ENCODE measurements at places on chromosomes 12 and 14.

GRCh38 chr14:95409477-95410272, 90.0 kb upstream of the CLMN start:
- DNase-seq: no peak

DNA sequence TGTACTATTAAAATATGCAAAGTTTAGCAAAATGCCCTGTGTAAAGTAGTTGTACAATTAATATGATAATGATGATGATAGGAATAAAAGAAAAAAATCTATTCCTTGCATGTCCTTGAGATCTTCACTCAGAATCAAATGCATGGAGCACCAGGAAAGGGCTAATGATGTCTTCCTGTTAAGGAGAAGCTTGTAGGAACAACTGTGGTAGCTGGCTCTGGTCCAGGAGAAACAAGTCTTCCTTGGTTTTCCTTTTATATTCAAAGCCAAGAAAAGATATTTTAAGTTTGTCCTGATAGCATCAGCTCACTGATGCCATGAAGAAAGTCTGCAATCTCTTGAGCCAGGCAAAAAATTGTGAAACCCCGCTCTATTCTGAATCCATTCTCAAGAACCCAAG, 138.9 kb downstream of the PIK3C2G start:
- DNase-seq: no peak

GRCh38 chr12:52980650-52981423, 25.4 kb upstream of the EIF4B start:
- DNase-seq: peak; percentile 94

DNA sequence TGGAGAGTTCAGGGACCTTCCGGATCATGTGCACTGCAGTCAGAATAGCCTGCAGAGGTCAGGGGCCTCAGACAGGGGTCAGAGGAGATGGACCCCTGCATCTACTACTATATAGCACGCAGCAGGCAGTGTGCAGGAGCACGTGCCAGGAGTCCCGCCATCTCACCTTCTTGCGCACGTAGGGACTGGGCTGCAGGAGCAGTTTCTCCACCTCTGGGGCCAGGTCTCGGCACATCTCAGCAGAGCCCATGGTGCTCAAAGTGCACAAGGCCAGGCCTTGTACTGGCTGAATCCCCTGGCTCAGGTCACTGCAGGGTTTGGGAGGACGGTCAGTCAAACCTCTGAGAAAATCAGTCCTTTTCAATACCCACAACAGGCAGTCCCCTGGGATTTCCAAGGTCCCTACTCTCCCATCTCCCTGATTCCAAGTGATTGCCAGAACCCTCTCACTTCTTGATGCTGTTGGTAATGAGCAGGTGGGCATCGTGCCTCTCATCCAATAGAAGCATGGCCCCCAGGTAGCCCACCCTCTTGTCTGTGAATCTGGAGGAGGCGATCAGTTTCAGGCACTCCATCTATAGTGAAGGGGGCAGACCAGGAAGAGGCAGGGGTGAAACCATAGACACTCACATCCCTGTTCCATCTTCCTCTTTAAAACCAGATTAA, 1.3 kb downstream of the AP1G2 start:
- no peak for DNase-seq

DNA sequence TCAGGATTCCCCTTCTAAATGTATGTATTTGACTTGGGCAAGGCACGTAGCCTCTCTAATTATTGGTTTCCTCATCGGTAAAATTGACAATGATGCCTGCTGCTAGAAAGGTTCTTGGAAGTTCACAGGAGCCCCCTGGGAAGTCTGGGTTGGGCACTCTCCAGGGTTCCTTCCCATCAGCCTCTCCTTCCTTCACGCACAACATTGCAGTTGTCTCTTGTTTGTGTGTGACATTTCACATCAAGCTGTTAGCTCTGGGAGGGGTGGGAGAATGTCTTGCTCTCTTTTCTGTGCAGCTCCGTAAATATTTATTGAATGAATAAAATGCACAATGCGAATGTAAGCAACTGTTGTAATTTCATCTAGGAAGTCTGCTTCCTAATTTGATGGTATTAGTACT, 153.2 kb upstream of the PRICKLE1 start:
- no peak for DNase-seq

GRCh38 chr12:112303004-112303403, 79.2 kb downstream of the HECTD4 start:
- DNase-seq: no peak

- no peak for DNase-seq
Observed at GRCh38 chr12:88413646-88414045, 166.6 kb downstream of the KITLG start.

DNA sequence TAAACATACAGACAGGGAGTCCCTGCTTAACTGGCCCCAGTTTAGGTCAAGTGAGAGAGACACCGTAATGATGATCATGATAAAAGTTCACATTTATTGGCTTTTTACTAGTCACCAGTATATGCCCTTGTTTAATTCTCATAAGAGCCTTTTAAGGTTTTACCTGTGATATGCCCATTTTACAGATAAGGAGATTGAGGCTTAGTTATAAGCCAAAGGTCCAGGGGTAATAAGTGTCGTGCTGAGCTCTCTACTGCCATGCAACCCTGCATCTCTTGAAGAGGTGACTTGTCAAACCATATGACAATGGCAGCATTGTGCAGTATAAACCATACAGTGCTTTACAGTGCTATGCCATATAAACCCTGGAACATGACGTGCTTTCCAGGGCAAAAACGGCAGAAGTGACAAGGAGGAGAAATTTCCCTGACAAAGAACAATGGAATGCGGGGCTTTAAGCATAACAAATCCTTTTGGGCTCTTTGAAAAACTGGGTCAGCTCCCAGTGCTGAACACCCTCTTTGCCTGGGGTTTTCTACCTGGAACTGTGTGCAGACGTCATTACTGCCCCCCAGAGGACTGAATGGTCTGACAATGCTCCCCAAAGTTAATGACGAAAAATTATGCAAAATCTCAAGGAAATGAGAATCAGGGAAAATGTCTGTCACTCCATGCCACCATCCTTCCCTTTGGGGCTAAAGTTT, 59.7 kb upstream of the C14orf132 start:
- DNase-seq: no peak

DNA sequence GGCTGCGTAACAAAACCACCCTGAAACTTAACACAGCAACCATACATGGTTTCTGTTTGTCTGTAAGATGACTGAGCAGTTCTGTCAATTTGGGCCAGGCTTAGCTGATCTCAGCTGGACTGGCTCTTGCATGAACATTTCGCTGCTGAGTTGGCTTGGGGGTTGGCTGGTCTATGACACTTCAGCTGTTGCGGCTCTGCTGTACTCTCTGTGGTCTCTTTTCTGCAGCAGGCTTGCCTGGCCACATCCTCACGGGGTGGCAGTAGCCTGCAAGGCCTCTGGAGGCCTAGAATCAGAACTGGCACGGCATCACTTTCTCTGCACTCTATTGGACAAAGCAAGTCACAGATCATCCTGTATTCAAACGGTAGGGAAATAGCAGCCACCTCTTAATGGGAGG, 216.2 kb downstream of the BCL11B start:
- DNase-seq: no peak

DNA sequence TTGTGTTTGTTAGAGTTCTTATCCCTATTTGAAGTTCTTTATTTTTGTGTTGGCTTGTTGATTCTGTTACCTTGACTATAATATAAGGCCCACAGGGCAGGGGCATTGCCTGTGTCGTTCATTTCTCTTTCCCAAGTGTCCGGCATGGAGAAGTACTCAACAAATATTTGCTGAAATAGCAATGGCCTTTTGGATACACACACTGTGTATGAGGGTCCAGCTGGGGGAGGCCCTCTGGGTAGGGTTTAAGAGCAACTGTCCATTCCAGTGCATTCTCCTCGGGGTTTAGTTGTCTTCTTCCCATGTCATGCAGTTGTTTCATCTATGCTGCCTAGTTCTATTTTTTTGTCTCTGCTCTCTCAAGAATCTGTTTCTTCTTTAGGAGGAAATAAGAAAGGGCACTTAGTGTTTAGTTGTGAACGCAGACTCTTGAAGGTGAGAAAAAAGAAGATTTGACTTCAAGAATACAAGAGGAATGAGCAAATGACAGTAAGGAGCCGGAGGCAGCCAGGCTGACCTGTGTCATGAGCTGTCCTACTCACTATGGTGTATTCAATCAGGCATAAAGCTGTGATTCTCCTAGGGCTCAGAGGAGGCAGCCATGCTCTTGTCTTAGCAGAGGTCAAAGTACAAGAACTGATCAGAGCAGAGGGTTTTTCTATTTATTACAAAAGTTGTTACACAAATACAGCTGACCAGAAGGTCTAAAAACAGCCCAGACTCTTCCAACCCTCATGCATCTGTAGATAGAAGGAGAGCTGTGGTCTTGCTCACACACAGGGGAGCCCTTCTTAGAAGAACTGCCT, 10.2 kb downstream of the ERG28 start:
- no peak for DNase-seq
